ENCODE measurements at places on chromosomes 7 and 10. TPM values are rescaled to one million over a fixed set of nuclear protein-coding genes. Genes with fewer than 3 reads are reported as not detected.

The PYROXD2 gene
- total RNA-seq: 9.5 TPM

The TLX1 gene
- total RNA-seq: 0.11 TPM

The RBP4 gene
- 1.1 TPM for total RNA-seq

The FEZF1 gene
- total RNA-seq: 2.1 TPM

The LDB3 gene
- total RNA-seq: 0.03 TPM

The GPR37 gene
- total RNA-seq: 20.0 TPM

The DBNL gene
- 43.0 TPM for total RNA-seq

The PAXIP1 gene
- 19.0 TPM for total RNA-seq

The SLC18A3 gene
- not detected for total RNA-seq

The WEE2 gene
- not detected for total RNA-seq

The HSPA12A gene
- 2.2 TPM for total RNA-seq

The INTS1 gene
- 78.7 TPM for total RNA-seq

The TRIM50 gene
- not detected for total RNA-seq

The FAM25C gene
- not detected for total RNA-seq

- no peak for DNase-seq
These were observed 52.8 kb downstream of the BMPER start for GRCh38 chr7:33958104-33958503.

DNA sequence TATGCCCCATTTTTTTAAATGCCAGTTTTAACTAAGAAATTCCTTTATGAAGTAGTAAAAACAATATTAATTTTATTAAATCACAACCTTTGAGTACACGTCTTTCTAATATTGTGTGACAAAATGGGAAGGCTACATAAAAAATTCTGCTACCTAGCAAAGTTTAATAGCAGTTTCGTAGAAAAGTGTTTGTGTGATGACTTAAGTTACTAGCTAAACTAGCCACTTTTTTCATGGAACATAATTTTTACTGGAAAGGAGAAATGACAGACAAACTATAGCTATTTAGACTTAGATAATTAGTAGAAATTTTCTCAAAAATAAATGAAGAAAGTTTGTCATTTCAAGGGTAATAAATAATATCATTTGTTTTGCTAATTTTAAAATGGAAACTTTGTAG is 153.1 kb downstream of the GPAM start:
- DNase-seq: no peak

GRCh38 chr10:72649291-72649690 is 23.4 kb upstream of the MICU1 start:
- DNase-seq: no peak

GRCh38 chr10:93435621-93436397 is 46.3 kb downstream of the MYOF start:
- DNase-seq: peak; percentile 58

- DNase-seq: no peak
These were observed 844 bp downstream of the NRF1 start for GRCh38 chr7:129612112-129613015.

DNA sequence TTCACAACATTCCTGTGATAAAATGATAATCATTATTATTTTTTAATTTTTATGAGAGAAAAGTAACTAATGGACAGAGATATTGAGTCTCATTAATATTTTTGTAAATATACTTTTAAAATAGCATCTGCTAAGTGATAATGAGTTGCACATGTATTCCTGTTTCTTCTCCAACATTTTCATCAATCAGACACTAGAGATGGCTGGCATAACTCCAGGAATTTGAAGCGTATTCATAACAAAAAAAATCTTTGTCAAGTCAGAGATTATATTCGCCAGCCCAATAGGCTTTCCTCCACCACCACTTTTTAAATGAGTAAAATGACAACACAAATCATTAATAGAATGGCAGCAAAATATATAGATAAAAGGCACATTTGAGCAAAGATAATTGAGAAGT is 524.0 kb upstream of the KCND2 start:
- no peak for DNase-seq

DNA sequence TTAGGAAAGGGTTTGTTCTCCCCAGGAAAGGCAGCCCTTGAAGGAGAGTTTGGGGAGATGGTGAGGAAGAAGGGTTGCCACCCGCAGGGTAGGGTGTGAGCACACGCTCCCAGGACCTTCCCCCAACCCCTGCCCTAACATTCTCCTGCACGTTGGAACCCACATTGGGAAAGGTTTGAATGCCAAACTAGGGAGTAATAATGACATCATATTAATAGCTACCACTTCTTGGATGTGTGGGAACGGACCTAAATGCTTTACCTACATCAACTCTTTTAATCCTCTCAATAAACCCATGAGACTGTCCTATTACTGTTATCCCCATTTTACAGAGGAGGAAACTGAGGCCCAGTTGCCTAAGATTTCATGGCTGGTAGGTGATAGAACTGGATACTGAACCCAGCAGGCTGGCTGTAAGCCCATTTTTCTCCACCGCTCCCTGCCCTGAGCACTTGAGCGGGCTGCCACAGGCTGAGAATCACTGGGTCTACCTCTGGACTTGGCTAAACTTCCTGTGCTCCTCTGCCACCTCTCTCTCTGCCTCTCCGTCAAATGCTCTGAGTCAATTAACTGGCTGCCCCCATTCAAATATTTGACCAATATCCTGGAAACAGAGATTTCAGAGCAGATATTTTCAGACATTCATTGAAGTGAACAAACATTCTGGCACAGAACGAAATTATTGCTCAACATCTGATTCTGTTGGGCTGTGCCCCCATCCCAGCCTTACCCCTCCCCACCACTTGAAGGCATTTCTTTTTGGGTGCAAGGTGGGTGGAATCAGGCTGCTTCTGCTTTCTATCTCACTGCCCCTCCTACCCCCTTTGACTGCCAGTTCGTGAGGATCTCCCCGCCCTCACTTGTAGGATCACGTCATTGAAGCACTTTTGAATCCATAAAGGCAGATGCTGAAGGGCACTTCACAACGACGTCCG is 129.7 kb downstream of the C10orf105 start:
- no peak for DNase-seq

- DNase-seq: no peak
These were observed 6.4 kb downstream of the ACTA2 start for GRCh38 chr10:88946200-88946599.

DNA sequence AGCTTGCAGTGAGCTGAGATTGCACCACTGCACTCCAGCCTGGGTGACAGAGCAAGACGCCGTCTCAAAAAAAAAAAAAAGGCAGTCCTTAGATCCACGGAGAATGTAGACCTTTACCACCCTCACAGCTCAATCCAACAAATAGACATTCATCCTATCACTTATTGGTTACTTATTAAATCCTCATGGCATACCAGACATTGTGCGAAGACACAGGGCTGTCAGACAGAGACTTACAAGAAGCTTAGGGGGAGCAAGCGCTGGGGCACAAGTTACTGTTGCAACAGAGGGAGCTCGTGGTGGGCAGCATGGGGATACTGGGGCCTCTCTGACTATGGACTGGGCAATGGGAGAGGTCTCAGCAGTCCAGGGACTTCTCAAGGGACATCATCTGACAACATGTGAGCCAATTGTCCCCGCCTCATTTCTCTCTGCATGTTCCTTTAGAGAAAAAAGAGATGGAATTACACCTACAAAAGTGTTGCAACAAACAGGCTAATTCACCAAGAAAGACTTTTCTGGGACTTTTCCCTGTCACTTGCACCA is 82.8 kb upstream of the TNS3 start:
- DNase-seq: no peak

GRCh38 chr10:48800007-48800675 is 115.5 kb downstream of the WDFY4 start:
- no peak for DNase-seq

DNA sequence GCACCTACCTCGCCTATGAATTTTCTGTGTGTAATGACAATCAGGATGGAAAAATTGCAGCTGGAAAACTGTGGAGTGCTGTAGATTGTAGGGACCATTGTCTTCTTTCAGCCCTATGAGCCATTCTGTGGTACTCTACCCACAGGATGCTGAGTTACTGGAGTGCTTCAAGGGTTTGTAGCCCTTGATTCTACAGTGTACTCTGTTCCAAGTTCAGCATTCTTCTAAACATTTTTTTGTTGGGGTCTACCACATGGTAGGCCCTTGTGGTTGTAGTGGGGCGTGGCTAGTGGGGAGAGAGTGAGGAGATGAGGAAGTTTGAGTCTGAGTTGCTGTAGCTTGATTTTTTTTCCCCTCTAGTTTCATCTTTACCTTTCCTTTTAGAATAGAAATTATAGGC is 33.5 kb downstream of the REEP3 start:
- peak; percentile 25 for DNase-seq

- DNase-seq: no peak
These were observed 90.5 kb upstream of the PLXNA4 start for GRCh38 chr7:132666774-132667172.

- DNase-seq: no peak
These were observed 66.3 kb downstream of the PARD3 start for GRCh38 chr10:34748767-34749166.

- no peak for DNase-seq
These were observed 51.4 kb downstream of the BTAF1 start for GRCh38 chr10:91974960-91975359.

DNA sequence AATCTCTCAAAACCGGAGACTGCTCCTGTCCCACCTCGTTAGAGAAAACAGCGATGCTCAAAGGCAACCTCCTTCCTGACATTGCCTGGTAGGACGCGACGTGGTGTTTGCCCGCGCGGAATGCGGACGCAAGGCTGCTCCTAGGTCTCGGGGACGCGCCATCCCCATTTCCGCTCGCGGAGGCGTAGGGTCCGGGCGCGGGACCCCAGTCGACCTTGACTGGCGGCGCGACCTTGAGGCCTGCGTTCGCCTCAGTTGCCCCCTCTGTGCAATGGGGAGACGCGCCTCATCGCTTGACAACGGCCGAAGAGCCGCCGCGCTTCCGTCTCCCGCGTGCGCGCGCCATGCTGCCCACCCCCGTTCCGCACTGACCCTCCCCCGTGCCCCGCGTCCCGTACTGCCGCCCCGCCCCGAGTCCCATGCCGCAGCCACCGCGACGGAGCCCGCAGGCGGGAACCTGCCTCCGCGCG is 412 bp upstream of the PPIA start:
- DNase-seq: no peak

GRCh38 chr7:93293229-93293628 is 61.1 kb downstream of the VPS50 start:
- no peak for DNase-seq

DNA sequence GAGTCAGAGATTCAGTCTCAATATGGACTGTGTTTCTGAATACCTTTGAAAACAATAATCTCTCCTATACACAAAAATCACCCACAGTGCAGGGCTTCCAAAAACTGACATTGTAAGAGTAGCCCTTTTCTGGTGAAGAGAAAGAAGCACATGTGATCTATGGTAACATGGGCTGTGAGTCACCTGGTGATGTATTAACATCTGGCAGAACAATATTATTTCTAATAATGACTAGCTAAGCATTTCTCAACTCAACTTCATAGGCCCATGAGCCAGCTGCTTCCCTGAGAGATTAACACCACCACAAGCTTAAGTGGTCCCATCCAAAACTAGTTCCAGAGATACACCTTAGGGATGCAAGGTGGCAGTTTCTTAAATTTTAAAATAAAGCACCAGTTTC is 331.0 kb upstream of the NRP1 start:
- DNase-seq: no peak

DNA sequence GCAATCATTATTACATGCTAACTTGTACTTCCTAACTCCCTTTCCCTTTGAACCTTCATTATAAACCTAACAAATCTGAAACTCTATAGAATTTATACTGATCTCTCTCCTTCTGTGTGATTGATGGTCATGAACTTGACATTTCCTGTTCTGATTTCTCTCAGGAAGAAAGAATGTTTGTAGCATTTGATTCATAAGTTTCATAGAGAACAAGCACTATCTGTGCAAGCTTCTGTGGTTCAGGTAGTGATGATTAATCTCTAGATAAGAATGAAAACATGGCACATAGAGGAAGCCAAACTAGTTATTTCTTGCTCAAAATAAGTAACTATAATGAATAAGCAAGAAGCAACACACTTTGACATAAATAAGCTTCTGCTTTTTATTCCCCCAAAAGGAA is 34.2 kb downstream of the TFPI2 start:
- no peak for DNase-seq

GRCh38 chr7:30188811-30189210 is 54.0 kb downstream of the MTURN start:
- DNase-seq: no peak

DNA sequence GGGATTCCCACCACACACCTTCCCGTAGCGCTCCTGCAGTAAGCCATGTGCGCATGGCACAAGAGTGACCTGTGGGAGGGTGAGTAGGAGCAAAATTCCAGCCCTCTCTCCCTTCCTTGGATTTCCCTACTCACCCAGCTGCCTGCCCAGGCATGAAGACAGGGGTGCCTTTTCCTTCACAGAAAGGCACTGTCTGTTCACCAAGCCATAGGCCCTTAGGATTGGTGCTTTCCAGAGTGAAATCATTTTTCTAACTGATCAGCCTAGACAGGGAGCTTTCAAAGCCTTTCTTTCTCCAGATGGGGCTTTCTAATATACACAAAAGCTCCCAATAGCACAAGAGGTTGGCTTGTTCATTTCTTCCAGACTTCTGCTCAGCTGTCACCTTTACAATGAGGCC is 79.7 kb downstream of the CTTNBP2 start:
- peak; percentile 9 for DNase-seq

DNA sequence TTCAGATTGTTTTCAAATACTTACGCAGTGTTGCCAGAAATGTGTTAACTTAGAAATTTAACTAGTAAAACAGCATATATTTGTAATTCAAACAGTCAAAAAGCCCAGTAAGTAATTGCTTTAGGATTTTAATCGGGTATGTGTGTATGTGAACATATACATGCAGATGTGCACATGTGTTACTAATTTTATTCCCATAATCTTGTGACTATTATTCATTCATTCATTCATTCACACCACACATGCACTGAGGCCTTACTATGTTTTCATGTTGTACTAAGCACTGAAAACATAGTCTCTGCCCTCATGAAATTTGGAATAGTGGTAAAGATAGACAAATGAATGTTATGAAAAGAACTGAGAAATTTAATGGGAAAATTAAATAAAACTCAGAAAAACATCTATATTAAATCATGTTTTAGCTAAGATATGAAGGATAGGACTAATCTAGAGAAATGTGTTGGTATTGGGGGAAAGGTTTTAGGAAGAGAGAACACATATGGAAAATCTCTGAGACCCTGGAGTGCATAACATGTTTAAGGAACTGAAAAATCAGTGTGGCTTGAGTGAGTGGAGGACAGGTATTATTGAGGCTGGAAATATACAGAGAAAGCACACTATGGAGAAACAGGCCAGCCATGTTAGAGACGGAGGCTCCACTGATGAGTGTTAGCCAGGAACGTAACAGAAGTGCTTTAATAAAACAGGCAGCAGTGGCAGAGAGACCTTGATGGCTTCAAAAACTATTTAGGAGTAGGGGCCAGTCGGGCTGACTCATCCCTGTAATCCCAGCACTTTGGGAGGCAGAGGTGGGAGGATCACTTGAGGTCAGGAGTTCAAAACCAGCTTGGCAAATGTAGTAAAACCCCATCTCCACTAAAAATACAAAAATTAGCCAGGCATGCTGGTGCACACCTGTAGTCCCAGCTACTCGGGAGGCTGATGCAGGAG is 80.3 kb downstream of the HDAC9 start:
- no peak for DNase-seq

DNA sequence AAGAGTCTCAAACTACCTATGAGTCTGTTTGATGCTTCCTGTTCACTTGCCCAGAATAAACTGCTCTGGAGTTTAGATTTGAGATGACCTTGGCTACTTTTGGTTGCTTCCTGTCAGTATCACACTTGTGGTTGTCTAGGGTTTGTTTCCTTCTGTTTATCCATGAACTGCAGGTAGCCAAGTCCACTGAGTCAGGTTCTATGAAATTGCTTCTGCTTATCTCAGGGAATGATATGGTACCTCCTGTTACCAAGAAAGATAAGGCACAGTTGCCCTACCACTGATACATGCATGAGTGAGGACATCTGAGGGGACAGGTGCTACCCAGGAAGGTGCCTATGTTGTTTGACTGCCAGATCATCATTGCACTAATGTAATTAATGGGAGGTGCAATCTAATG is 15.8 kb upstream of the EEPD1 start:
- no peak for DNase-seq
